Fibroblast of mammary gland (primary cell): ENCODE measurements at places on chromosomes 12 and 14.

DNA sequence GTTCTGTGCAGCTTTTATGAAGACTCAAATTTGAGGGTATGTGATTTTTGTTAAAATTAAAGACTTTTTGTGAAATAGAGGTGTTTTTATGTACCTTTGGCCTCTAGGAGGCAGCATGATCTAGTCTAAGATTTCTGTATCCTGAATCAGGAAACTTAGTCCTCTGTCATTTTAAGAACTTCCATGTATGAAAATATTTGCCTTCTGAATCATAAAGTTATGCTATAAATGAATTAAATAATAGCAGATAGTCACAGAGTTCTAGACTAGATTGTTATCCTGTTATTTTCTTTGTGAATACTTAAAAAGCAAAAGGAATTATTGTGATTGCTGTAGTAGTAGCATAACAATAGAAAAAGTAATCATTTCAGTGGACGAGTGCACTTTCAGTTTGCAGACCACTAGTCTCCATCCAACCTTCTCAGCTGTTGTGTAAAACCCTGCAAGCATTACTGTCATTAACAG lies 56.3 kb downstream of the FGD4 start:
- peak; percentile 84 for DNase-seq

GRCh38 chr14:92726135-92726932 lies 22.1 kb downstream of the LGMN start:
- DNase-seq = peak; percentile 96

- peak; percentile 94 for DNase-seq
These were observed 39.0 kb downstream of the CKB start for GRCh38 chr14:103483600-103483999.

GRCh38 chr14:103887170-103887501 lies 39.8 kb upstream of the PPP1R13B start:
- DNase-seq = no peak

- DNase-seq = no peak
These were observed 49.3 kb upstream of the USP44 start for GRCh38 chr12:95600567-95600966.

DNA sequence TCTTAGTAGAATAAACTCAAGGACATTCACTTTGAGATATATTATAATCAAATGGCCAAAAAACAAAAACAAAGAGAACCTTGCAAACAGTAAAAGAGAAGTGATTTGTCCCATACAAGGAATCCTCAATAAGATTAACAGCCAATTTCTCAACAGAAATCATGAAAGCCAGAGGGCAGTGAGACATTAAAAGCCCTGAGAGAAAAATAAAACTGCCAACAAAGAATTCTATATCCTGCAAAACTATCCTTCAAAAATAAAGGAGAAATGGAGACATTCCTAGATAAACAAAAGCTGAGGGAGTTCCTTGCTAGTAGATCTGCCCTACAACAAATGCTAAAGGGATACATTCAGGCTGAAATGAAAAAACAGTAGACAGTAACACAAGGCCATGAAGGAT lies 78.1 kb downstream of the CMKLR1 start:
- DNase-seq = no peak

GRCh38 chr14:64737391-64738280 lies 33.4 kb downstream of the PLEKHG3 start:
- no peak for DNase-seq

GRCh38 chr12:27810756-27811155 lies 30.7 kb upstream of the MANSC4 start:
- DNase-seq = no peak

DNA sequence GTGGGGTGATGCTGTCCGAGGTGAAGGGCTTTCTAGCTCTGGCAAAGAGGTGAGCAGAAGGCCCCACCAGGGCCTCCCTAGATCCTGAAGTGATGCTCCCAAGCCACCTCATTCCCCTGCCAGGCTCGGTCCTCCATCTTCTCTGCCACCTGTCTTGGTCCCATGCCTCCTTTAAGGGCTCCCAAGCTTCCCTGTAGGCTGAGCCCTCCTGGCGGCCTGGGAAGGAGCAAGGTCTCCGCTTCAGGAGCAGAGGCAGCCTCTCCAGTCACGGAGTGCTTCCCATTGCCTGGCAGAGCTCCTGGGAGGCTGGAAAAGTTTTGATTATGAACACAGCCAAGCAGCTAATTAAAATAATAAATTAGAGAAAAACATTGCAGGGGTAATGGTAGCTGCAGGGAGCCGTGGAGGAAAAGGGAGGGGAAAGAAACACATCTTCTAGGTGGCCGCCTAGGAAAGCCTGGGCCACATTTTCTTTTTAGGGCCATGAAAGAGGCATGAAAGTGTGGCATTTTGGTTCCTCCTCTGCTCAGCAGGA lies 160.0 kb upstream of the PRMT8 start:
- DNase-seq = no peak

GRCh38 chr12:13090054-13090453 lies 13.4 kb downstream of the GSG1 start:
- DNase-seq = no peak

GRCh38 chr12:71216725-71217579 lies 59.2 kb upstream of the TSPAN8 start:
- peak; percentile 43 for DNase-seq

DNA sequence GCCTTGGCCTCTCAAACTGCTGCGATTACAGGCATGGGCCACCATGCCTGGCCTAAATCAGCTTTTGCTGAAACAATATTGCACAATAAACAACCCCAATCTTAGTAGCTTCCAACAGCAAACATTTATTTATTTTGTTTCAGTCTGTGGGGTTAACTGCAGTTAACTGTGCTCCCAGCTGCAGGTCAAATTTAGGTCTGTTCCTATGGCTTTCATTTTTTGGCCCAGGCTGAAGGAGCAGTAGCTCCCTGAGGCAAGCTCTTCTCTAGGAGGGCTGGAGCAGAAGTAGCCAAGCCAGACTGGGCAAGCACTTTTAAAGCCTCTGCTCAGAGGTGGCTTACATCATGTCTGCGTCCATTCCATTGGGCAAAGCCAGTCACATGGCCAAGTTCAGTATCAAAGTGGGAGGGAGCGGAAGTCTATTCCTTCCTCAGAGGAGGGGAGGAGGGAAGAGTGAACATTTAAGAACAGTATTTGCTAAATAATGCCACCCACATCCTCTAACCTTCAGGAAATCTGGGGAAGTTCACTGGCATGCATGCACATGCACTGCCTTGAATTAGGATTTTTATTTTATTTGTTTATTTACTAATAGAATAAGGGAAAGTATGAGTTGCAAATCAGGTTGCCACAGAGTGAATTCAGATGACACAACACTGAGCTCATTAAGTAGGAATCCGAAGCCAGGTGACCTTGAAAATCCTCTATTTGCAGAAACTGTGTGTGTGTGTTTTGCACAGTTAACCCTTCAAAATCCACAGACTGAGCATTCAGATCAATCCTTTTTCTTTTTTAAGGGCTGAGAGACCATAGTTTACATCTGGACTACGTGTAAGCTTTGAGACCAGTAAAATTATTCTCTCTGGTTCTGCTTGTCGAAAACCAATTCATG lies 122.0 kb upstream of the SEL1L start:
- DNase-seq = no peak

DNA sequence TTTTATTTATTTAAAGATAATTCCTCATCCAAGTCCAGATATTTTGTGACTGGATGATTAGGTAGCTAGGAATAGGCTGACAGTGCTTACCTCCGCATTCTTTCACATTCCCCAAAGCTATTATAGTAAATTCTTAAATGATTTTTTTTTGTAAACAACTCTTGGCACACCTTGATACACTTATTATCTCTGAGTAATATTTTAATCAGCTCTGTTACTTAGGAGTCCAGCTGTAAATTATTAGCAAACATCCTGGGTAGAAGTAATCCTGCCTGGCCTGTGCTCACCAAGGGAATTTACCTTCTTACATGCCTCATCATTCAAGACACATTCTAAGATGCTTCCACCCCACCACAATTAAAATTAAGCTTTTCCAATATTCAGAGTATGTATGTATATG lies 186.1 kb downstream of the SLC2A13 start:
- no peak for DNase-seq

DNA sequence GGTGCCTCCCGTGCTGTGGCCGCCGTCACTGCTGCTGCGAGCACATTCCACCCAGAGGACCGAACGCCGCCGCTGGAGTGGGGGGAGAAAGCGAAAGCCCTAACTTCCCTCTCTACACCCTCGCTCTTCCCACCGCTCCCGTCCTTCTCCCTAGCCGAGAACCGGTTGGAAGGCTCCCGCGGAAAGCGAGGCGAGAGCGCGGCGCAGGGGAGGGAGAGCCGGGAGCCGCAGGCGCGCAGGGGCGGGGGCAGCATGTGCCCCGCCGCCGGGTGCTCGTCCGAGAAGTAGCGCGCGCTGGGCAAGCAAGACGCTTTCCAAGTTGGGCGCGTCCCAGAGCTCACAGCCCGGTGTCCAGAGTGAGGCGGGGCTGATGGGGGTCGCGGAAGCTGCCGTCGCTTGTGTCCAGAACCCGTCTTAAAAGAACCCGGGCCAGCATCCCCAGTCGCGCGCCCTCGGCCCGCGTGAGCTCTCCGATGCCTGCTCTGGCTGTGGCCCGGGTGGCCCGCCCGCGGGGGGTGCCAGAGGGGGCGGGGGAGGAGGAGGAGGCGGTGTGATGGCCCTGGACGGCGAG lies at the start of gene TRHDE:
Gene TRHDE, plus strand, starts transcription at position 280 of the 571 bp plus-strand sequence. Its CDS starts 274 bp downstream, at position 554.
- peak; percentile 12 for DNase-seq

DNA sequence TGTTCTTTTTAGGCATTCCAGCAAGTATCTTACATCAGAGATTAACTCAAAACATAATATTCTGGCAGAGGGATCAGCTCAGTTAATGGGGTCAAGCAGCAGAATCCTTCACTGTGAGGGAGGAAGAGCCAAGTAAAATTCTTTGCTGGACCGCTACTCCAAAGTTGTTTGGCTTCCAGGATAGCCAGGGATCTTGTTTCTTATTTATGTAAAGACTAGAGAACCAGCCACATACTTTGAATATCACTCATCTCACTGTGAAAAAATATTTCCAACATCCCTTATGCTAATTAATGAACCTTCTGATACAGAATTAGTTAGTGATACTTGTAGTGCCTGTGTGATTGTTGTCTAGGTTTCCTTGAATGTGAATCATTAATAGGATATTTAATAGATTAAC lies 94.2 kb downstream of the PLEKHA5 start:
- peak; percentile 63 for DNase-seq

- DNase-seq = no peak
These were observed 311 bp upstream of the LGR5 start for GRCh38 chr12:71439362-71439612.

DNA sequence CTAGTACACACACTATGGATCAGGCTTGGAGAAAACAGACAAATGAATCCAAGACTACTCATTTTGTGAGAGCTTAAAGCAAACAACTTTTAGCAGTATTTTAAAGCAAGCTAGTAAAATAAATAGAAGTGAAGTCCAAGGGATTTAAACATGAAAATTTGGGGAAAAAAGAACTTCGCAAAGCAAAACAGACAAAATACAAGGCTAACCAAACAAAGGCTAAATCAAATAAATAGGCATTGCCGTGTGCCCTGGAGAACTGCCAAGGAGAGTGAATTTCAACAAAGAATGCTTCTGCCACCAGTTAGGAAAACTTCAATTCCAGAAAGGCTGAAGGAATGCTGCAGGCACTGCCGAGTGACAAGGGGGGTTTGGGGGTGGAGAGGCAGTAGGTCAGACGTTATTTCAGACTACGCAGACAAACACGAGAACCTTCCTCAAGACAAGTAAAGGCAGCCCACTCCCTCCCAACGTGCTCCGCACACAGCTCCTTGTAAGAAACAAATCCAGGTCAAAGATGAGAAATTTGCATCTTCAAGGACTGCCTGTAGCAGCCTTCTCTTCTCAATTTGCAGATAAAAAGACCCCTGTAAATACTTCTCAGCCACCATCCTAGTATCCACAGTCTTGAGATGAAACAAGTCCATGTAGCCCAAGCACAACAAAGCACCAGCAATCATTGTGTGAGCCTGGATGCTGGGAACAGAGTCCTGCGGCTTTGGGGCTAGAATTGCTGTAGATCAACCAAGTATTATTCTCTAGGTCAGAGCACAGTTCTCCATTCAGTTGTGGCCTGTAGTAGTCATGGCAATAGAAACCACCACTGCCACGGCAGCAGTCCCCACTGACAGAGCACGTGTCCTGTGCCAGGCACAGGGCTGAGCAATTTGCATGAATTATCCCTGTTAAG lies 43.3 kb downstream of the EFCAB11 start:
- DNase-seq = peak; percentile 30

GRCh38 chr12:91718326-91718725 lies 427.3 kb downstream of the BTG1 start:
- peak; percentile 19 for DNase-seq

- DNase-seq = no peak
These were observed 151.8 kb upstream of the GARIN6 start for GRCh38 chr12:99495799-99496198.

DNA sequence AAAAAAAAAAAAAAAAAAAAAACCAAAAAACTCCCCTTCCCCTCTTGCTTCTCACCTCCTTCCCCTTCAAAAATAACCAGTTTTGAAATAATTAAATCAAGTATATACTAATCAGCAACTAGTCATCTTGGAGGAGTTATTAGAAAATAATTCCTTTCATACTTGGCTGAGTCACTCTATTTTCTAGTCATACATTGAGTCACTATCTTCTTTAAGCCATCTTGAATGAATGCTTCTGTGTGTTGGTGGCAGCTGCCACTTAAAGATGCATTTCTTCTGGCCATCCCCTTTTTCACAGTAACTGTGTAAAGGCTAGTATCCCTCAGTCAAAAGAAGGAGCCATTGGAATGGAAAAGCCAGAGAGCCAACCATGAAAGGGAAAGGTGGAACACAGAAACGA lies 84.2 kb upstream of the TMEM263 start:
- DNase-seq = peak; percentile 64

DNA sequence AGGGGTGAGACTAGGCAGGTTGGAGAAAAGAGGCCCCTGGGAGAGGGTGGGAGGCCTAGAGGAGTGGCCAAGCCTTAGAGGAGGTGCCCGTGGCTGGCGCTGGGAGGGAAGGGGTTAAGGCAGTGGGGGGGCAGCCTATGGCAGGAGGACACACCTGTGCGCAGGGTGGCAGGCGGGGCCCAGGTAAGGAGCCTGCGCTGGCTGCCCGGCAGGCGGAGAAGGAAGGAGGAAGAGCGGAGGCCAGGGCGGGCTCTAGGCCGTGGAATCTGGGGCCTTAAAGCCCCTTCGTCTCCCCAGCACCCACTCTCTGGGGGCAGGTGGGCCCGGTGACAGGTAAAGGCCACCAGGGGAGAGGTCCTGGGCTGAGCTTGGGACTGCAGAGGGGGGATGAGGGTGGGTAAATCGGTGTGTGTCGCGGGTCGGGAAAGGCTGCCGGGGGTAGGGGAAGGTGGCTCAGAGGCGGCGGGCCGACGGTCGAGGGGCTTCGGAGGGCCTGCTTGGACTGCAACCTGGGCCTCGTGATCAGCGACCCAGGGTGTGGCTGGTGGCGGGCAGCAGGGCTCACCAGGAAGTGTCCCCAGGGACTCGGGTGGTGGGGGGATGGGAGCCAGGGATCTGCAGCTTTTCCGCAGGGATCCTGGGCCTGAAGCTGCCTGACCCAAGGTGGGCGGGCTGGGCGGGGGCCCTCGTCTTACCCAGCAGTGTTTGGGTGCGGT lies 7.3 kb downstream of the PHB2 start:
- DNase-seq = no peak

GRCh38 chr14:24310646-24311604 lies at the start of gene LTB4R:
Gene LTB4R (plus strand): TSS chr14:24311502. CDS start chr14:24315652, 4,150 bp downstream.
- DNase-seq = peak; percentile 69
